Nephron progenitor cell (in vitro differentiated cells): ENCODE measurements at places on chromosomes 6 and 20.

GRCh38 chr6:22087960-22088706 lies 208.7 kb downstream of the PRL start:
- DNase-seq, result no peak

- no peak for DNase-seq
Observed at GRCh38 chr6:98530732-98531131, 303.6 kb upstream of the POU3F2 start.

GRCh38 chr6:166824146-166824879 lies 132.0 kb downstream of the RNASET2 start:
- DNase-seq, result no peak

DNA sequence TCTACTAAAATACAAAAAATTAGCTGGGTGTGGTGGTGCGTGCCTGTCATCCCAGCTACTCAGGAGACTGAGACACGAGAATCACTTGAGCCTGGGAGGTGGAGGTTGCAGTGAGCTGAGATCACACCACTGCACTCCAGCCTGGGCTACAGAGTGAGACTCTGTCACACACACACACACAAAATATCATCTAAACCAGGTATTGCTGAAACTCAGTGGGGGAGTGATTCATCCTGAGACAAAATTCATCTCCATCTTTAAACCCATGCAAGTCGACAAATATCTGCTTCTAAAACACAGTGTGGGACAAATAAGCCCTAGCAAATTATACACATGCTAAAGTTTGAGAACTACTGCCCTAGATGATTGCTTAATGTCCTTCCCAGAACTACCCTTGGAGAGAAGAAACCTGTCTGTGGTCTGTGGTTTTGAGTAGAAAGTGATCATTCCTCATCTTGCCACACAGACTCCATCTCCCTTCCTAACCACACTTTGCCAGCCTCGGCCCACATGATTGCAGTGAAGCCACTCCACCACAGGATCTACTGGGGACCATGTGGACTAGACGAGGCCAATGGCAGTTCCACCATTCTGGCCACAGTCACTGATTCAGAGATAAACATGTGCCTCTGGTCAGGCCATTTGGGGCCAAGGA lies 130.3 kb downstream of the OPRM1 start:
- no peak for DNase-seq

DNA sequence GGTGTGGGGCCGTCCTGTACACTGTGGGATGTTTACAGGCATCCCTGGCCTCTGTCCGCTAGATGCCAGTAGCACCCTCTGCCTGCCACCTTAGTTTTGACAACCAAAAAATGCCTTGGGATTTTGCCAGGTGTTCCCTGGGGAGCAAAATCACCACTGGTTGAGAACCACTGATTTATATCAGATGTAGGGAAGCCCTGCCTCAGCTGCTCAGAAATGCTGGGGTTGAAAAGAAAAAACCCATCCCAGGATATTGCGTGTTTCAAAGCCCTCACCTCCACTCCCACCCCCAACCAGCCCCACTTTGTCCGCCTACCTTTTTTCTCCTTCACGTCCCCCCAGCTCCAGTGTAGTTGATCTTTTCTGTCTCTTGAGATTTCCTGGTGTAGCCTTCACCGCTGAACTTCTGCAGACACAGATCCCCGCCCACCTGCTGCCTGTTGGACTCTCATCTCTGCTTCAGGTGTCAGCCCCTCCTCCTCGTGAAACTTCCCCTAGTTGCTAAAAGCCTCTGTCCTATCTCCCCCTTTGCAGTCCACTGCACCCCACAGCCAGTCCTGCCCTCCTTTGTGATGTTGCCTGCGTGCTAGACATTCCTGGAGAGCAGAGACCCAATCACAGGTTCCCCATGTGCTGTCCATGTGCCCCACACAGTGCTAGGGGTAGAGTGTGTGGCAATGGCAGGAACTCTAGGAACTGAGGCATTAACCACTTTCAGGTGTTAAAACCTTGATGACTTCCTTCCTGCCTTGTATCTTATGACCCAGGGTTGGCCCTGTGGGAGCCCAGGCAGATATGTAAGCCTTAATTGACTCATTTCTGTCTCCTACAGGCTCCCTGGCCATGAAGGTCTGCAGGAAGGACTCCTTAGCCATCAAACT lies 98.9 kb downstream of the TBC1D7 start:
- no peak for DNase-seq

- DNase-seq, result no peak
Observed at GRCh38 chr6:19928461-19928860, 91.3 kb downstream of the ID4 start.

GRCh38 chr6:40331545-40331944 lies 255.6 kb downstream of the LRFN2 start:
- no peak for DNase-seq
